ENCODE measurements at places on chromosomes 11 and 22.

- DNase-seq, result no peak
Measured at GRCh38 chr11:115712296-115712695, 208.1 kb upstream of the CADM1 start.

- no peak for DNase-seq
Measured at GRCh38 chr11:64810891-64811272, 531 bp upstream of the MEN1 start.

GRCh38 chr22:28989484-28989883 is 72.1 kb downstream of the C22orf31 start:
- DNase-seq, result no peak

- no peak for DNase-seq
Measured at GRCh38 chr11:2360081-2360642, 16.9 kb upstream of the CD81 start.

DNA sequence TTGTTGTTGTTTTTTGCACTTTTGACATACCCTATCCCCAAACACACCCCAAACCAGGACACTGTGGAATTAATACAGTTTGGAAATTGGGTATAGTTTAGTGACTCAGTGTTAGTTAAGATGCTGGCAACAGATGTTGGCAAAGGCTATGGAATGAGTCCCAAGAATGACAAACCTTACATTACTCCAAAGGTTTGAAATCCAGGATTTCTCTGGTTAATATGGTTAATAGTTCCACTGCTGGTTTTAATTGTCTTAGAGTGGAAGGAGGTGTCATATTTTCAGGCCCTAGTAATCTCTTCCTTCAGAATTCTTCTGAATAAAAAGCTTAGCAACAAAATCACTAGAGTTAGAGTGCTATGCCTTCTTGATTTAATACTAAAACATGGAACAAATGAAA is 775 bp downstream of the LPXN start:
- DNase-seq, result no peak

DNA sequence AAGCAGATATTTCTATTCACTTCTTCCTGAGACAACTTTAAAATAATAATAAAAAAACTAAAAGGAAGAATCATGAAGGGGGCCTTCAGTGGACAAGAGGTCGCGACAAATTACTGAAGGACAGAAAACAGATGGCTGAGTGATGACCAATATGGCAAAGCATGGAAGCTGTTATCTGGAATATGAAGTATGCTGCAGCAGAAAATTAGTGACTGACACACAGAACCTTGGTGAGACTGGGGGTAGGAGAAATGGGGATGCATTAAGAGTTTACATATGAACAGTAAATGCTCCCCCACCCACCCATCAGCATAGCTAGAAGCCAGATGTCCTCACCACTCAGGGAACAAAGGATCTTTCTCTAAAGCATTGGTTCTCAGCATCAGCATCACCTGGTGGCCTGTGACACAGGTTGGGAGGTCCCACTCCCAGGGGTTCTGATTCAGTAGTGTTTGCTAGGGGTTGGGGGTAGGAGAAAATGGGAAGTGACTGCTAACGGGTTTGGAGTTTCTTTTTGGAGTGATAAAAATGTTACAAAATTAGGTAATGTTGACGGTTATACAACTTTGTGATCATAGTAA is 59.7 kb downstream of the NARS2 start:
- DNase-seq, result no peak

GRCh38 chr11:9060700-9061111 is 30.7 kb downstream of the SCUBE2 start:
- peak; percentile 17 for DNase-seq

DNA sequence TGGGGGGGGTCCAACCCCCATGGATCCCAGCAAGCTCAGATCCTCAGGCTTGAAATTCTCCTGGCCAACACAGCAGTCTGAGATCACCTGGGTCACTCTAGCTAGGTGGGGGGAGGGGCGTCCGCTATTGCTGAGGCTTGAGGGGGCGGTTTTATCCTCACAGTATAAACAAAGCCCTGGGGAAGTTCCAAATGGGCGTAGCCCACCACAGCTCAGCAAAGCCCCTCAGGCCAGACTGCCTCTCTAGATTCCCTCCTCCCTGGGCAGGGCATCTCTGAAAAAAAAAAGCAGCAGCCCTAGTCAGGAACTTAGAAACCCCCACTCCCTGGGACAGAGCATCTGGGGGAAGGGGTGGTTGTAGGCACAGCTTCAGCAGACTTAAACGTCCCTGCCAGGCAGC is 16.7 kb downstream of the TRPC6 start:
- no peak for DNase-seq

- no peak for DNase-seq
Measured at GRCh38 chr11:72965672-72966071, 151.5 kb downstream of the ATG16L2 start.

DNA sequence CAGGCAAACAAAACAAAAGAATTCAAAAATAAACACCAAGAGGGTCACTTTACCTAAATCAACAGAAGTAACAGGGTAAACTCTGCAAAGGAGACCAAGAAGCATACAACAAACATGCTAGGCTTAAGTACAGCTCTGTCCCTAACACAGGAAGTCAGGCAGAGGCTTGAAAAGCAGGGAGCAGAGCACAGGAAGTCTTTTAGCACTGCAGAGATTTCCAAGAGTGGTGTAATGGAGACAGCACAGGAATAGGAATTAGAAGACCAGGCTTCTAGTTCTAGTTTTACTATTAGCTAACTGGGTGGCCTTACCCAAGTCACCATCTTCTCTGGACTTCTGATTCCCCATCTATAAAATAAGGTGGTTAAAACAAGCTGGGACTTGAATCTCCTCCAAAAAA is 1.9 kb downstream of the RBFOX2 start:
- DNase-seq, result no peak

DNA sequence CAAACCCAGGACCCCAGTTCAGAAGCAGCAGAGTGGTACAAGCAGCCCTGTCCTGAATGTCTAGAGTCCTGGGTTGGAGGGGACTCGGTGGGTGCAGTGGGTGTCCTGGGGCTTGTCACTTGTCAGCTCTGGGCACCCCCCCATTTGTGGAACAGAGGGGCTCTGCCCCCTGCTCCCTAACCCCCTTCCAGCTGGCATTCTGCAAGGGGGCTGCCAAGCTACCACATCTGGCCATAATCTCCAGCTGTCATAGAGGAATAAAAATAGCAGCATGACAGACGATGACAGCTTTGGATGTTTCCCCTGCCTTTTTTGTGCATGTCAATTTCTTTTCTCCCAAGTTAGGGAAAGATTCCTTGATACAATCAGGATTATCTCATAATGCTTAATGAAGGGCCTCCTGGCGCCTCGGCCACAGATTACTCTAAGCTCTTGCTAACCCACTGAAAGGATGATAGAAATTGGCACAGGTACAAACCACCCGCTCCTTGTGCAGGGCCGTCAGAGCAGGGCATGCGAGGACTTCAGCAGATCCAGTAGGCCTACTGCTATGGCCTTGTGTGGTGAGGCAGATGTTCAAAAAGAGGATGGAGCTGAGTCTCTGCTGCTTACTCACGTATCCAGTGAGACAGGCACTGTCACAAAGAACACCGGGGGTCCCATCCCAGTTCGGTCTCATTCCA is 83.0 kb downstream of the ISX start:
- no peak for DNase-seq

- DNase-seq, result no peak
Measured at GRCh38 chr11:66044757-66045156, 4.2 kb downstream of the GAL3ST3 start.

GRCh38 chr22:21730535-21731308 is 4.9 kb downstream of the YPEL1 start:
- no peak for DNase-seq

DNA sequence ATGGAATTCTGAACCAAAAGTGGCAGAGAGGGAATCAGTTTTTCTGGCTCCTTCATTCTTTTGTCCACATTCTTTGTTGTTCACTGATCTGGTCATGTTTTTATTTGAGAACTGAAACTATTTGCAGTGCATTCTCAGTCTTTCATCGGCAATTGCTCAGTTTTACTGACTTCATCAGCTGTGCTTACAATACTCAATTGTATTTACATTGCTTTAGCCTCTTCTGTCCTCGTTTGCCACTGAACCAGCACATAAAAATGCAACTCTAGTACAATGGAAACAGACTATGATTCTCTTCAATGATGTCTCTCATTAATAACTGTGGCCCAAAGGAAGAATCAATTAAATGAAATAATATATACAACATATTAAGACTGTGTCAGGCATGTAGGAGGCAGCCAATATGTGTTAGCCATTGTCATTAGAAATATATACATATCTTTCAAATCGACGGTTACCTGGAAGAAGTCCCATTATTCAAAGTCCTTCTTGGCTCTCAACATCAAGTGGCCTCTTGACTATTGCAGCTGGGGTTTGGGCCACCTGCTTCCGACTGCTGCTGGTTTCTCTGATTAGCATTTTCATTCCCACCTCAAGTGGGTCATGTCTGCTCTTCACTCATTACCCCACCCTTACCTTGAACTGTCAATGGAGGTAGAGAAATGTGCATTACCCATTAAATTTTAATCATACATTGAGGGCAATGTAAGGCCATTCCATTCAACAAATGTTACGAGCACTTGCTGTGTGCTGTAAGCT is 600.1 kb downstream of the INSC start:
- no peak for DNase-seq

DNA sequence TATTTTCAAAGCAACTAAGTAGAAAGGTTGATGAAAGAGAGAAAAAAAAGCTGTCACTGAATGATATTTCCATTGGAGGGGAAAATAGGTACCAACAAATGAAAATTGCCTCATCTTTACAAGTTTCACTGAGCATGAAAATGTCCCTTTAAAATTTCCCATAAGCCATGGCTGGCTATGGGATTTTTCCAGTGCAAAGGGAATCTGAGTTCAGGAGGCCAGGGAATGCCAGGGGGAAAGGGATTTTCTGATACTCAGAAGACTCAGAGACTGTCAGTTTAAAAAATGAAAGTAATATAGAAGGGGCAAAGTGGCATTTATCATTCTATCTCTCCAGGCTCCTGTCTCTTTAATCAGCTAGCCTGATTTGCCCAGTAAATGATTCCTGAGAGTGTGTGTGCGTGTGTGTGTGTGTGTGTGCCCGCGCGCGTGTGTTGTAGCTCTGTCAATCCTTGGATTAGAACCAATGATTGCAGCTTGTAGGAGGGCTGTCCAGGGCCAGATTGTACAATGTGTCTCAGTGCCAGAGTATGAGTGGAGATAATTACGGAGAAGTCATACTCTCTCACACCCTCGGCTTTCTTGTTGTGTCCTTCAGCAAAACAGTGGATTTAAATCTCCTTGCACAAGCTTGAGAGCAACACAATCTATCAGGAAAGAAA is at the start of gene NTM:
NTM (plus strand) TSS at position 526 of the 662 bp plus-strand sequence.
- DNase-seq, result no peak

GRCh38 chr11:87281496-87281895 is 243.8 kb downstream of the TMEM135 start:
- peak; percentile 62 for DNase-seq

DNA sequence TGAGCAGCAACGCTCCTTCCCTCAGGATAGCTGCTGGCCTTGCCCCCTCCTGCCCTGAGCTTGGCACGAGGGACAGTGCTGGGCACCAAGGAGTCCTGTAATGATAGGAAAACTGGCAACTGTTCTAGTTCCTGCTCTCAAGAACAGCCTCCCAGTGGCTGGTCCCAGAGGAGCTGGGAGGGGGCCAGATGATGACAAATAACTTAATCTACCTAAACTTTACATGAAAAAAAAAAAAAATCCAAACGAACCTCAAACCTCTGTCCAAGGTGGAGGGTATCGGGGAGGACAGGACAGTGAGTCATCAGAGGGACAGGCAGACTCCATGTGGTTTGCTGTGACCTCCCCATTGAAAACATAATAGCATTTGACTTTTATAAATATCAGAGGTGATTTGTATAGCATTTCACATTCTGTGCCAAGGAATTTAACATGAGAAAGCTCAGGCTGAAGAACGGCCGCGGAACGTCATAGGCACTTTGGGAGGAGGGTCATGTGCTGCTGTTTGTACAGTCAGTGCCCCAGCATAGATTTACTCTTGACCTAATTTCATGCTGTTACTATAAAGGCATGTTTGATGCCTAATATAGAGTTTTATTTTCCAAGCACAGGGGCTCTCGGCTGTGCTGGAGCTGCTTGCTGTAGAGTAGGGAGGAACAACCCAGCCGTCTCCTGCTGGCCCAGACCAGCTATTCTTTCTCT is 98.2 kb upstream of the NNMT start:
- DNase-seq, result no peak

DNA sequence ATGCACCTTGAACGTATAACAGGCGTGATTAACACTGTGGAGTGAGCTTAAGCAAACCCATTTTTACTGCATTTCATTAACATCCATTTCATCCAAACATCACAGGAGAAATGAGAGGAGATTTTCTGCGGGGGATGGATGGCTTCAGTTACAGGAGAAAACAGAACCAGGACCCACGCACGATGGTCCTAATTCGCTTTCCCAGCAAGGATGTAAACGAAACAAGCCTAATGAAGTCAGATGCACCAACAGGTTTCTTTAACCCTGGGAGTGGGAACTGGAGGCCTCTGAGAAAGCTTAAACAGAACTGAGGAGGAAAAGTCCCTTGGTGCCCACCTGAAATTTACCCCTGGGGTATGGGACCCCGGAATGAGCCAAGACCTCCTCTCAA is 2.7 kb downstream of the CADM1 start:
- DNase-seq, result no peak

DNA sequence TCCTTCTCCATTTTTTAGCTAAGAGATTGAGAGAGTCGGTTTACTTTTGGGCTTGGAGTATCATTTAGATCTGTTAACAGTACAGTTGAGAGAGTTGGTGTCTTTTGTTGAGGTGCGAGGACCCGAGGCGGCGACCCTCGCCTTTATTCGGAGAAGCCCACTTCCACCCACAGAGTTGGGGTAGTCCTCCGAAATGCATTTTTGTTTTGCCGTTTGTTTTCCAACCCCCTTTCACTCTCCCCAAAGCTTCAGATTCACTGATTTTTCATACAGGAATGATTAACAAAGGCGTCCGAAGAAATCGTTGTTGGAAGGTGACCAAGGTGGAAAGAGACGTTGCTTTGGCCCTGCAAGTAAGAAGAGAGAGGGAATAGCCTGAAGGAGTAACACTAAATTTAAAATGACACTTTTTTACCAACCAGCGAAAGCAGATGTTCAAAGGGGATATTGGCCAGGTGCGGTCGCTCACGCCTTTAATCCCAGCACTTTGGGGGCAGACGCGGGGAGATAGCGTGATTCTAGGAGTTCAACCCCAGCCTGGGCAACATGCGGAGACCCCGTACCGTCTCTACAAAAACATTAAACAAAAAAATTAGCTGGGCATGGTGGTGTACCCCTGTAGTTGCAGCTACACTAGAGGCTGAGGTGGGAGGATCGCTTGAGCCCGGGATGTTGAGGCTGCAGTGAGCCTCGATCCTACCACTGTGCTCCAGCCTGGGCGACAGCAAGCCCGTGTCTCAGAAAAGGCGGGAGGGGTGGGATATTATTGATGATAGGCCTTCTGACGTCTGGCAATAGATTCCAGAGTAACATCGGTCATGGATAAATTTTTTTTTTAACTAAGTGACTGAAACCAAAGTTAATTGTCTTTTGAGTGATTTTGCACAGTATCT is 899 bp upstream of the RAB30 start:
- DNase-seq, result peak; percentile 38

- DNase-seq, result no peak
Measured at GRCh38 chr22:23237841-23238240, 57.5 kb downstream of the BCR start.

DNA sequence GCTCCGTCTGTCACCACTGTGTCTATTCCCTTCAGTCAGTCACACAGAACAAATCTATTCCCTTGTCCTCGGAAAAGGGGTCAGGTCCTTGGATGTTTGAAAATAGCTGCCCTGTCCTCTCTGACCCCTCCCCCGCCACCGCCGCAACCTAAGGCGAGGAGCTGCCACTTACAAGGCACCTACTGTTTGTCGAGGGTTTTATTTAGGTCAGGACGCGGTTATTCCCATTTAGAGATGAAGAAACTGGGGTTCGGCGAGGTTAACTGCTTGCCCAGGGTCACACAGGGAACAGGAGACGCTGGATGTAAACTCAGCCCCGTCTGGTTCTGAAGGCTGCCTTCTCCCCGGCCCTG is 1468.1 kb downstream of the BRD1 start:
- DNase-seq, result no peak
